ENCODE measurements at places on chromosomes 7 and 10.

DNA sequence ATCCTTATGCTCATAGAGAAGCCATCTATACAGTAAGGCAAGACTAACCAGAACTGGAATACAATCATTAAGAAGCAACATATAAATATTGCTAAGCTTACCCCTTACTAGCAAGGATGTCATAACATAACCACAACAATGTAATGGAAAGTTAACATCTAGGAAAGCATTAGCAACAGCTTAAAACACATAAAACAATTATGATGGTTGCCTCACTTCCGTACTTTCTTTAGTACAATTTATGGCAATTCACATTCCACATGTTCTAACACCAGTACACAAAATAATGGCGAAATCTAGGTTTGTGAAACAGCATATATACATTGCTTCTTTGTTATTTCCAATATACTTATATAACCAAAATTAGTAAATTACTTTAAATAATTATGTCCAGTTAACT, 195.0 kb downstream of the AHR start:
- DNase-seq: no peak

DNA sequence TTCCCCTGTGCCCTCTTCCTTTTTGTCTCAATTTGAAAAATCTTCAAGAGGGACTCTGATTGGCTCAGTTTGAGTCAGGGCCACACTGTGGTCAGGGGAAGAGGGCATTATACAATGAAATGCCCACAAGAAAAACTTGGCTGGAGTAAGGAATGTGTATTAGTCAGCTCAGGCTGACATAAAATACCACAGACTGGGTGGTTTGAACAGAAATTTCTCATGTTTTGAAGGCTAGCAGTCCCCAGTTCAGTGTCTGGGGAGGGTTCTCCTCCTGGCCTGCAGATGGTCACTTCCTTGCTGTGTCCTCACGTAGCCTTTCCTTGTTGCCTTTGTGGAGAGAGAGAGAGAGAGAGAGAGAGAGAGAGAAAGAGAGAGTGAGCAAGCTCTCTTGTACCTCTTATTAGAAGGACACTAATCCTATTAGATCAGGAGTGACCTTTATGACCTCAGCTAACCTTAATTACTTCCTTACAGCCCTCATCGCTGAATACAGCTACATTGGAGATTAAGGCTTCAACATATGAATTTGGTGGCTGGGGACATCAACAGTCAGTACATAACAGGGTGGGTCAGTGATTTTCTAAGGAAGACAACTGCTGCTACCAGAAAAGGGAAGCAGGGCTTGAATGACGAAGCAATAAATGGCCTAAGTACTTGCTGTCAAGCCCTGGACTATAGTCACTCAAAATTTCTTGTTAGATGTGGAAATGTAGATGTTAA, 25.8 kb upstream of the FAM13C start:
- no peaks in the 10 kb centered on the region for H3K27me3 ChIP-seq
- no peaks in the 10 kb centered on the region for H3K36me3 ChIP-seq
- no peaks in the 10 kb centered on the region for H3K4me1 ChIP-seq

- H3K27me3 ChIP-seq: no peaks in the 10 kb centered on the region
- no peak overlapping the region for H3K27ac ChIP-seq
- no peaks in the 10 kb centered on the region for H3K4me1 ChIP-seq
- no peak overlapping the region for H3K4me3 ChIP-seq
- DNase-seq: no peak
Measured at GRCh38 chr10:70779511-70780369, 5.4 kb downstream of the TBATA start.

GRCh38 chr7:124089621-124090020, 56.8 kb upstream of the TMEM229A start:
- no peak for DNase-seq
- H3K27me3 ChIP-seq: no peaks in the 10 kb centered on the region
- H3K4me3 ChIP-seq: no peak overlapping the region
- H3K4me1 ChIP-seq: no peaks in the 10 kb centered on the region
- no peak overlapping the region for H3K27ac ChIP-seq

Data from upper lobe of right lung (tissue), 1 donor.